ENCODE measurements at places on chromosomes 2 and 18.

GRCh38 chr2:236172255-236173035 lies 4.3 kb upstream of the GBX2 start:
- DNase-seq, result no peak

- no peak for DNase-seq
Observed at GRCh38 chr2:88400037-88400767, 52.3 kb downstream of the FOXI3 start.

GRCh38 chr2:126676221-126677175 lies 20.5 kb downstream of the GYPC start:
- DNase-seq, result no peak

DNA sequence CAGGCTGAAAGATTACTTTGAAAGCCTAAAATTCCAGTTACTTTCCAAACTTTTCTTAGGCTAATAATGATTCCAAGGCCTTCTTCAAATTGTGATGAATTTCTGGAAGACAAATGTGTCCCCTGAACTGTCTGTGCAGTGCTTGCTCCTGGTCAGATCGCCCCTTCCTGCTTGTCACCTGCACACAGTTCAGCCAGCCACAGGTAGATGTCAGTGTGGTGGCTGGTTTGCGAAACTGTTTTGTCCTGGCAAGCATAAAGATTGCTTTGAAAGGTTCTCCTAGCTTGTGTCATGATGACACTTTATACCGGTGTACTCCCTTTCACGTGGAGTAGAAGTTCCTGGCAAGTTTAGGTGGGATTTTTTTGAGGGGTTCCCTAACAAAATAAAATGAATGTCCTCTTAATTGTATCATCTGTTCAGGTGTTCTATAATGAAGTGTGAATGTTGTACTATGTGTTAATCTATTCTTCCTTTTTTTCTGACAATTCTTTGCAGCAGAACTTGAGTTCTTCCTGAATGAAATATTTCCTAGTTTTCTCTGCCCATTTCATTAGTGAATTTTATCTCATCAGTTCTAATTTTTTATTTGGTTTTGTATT lies 298.8 kb downstream of the ZNF407 start:
- DNase-seq, result peak; percentile 24

GRCh38 chr18:12645751-12646203 lies 12.1 kb downstream of the SPIRE1 start:
- DNase-seq, result no peak

GRCh38 chr2:235195921-235196320 lies 244.1 kb downstream of the SH3BP4 start:
- DNase-seq, result no peak

DNA sequence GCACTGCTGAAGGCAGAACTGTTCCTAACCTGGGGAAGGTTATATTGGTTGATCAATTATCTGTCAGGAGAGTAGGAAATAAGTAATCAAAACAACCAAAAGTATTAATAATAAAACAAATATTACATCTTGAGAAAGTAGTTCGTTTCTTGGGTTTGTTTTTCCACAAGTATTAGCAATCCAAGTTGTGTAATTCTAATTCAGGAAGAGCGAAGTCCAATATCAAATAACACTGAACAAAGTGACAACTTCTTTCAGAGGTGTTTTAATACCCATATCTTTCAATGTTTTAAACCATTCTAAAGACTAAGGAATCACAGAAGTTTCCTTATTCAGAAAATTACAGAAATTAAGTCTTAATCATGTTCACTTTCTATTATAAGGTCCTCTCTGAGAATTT lies 34.6 kb upstream of the NFU1 start:
- DNase-seq, result no peak

GRCh38 chr18:54712758-54713157 lies 115.5 kb upstream of the RAB27B start:
- DNase-seq, result no peak

GRCh38 chr2:205682239-205682970 lies at the start of gene NRP2:
TSS of gene NRP2 (plus strand) at chr2:205682501. CDS start at chr2:205683291, 790 bp downstream.
- DNase-seq, result no peak

DNA sequence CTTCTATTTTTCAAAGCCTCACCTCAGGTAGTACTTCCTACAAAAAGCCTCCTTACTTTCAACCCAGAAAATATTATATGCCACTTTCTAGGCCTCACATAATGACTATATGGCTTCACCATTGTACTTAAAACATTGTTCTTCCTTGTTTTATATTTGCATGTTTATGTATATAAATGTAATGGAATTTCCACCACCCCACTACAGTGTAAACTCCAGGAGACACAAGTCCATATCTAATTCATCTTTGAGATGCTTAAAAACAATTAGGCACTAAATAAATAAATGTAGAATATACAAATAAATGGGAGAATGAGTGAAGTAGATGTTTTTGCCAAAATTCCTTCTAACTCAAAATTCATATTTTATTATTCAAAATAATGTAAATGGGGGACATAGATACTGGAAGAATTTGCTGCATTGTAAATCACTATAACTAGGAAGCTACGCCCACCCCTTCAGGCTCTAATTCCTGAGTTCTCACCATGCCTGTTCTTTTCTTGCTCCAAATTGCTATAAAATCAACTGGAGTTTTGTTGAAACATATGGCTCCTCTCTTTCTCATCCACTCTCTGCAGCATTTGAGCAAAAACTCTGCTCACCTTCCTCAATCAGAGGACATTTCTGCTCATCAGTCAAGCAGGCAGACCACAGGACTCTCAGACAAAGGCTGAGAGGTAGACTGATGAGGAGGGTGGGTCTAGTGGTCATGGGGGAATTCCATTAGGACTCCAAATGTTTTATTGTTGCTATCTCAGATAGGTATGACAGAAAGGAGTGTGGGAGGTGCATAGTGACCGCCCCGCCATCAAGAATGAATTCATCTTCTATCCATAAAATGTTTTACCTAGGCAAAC lies 243.0 kb downstream of the HNMT start:
- DNase-seq, result no peak

- DNase-seq, result no peak
Observed at GRCh38 chr2:173898178-173898668, 67.0 kb downstream of the SP3 start.

GRCh38 chr2:168944065-168944464 lies 43.0 kb downstream of the G6PC2 start:
- no peak for DNase-seq

GRCh38 chr2:172462373-172462848 lies 35.0 kb downstream of the ITGA6 start:
- no peak for DNase-seq

GRCh38 chr2:45938649-45939511 lies 287.4 kb downstream of the PRKCE start:
- no peak for DNase-seq

- no peak for DNase-seq
Observed at GRCh38 chr2:212979799-212980198, 171.6 kb downstream of the IKZF2 start.

- DNase-seq, result no peak
Observed at GRCh38 chr2:25383806-25384205, 42.1 kb upstream of the DNMT3A start.

DNA sequence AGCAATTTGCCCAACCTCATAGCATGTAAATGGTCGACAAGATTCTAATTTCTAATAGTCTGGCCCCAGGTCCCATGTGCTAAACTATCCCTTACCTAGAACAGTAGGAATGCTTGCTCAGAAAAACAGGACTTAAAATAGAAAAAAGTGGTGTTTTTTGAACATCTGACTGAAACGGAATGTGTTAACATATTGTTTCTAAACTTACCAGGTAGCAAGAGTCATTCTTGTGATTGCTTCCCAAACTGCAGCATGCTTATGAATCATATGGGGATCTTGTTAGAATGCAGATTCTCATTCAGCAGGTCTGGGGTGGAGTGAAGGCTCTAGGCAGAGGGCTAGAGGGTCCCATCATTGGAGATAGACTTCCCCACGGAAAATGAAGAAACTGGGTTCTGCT lies 5.8 kb upstream of the SLC20A1 start:
- DNase-seq, result no peak

- DNase-seq, result no peak
Observed at GRCh38 chr2:128585706-128586105, 267.0 kb upstream of the HS6ST1 start.

DNA sequence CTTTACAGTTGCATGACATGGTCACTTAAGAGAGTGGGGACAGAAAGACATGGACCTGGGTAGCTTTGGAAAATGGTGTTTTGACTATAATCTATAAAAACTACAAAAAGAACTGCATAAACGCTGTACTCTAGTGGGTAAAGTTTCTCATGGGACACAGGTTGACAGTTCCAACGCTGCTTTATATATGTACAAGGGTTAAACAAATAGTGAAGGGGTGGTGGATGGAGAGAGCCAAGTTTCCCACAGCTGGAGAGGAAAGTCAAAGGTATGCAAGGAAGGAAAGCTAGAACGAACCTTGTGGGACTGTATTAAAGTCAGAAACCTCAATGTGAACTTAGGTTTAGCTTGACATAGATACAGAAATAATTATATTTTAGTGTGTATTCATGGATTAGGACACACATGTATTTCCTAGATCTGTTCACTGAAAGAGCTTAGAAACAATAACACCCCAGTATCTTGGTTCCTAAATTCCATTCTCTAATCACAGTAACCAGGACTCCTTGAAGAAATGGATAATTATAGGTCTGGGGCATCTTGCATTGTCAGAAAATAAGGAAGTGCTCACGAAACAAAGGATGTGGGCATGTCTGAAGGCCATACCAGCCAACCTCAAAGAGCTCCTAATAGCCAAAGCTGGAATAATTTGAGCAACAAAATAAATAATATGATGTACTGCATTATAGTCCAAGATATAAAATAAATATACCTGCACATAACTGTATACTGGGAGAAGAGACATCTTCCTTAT lies 28.8 kb downstream of the TANC1 start:
- DNase-seq, result no peak

- DNase-seq, result no peak
Observed at GRCh38 chr2:29481313-29481712, 366.1 kb downstream of the CLIP4 start.

GRCh38 chr18:49016648-49017539 lies 66.1 kb upstream of the SMAD7 start:
- DNase-seq, result no peak

Measured in naive thymus-derived CD8-positive, alpha-beta T cell (primary cell).